ENCODE measurements at places on chromosomes 5 and 9.

- peak; percentile 83 for DNase-seq
These were observed 19.2 kb upstream of the TOR1B start for GRCh38 chr9:129783516-129784361.

DNA sequence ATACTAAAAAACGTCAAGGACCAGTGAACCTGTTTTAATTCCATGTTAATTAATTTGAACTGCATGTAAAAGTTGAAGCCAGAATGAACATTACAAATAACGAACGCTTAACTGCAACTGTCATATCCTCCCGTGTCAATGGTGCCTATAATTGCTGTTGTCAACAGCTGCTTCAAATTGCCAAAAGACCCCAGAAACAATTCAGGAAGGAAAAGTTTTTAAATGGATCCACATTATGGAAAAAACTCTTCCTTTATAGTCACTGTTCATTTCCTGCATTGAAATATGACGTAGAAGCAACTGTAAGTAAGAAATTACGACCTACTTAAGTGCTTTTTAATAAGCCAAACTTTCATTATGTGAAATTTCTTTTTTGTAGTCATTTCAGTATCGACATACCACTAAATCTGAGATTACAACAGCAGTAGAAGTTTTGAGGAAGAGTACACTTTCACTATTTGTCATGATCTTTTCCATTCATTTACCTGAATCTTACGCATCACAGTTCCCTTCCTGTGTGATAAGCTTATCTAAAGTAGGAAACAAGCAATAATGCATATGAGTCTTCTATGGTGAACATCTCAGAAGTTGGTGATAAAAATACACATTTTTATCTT is 37.8 kb downstream of the MEF2C start:
- DNase-seq: no peak

GRCh38 chr5:67577424-67577823 is 380.8 kb upstream of the CD180 start:
- DNase-seq: no peak

DNA sequence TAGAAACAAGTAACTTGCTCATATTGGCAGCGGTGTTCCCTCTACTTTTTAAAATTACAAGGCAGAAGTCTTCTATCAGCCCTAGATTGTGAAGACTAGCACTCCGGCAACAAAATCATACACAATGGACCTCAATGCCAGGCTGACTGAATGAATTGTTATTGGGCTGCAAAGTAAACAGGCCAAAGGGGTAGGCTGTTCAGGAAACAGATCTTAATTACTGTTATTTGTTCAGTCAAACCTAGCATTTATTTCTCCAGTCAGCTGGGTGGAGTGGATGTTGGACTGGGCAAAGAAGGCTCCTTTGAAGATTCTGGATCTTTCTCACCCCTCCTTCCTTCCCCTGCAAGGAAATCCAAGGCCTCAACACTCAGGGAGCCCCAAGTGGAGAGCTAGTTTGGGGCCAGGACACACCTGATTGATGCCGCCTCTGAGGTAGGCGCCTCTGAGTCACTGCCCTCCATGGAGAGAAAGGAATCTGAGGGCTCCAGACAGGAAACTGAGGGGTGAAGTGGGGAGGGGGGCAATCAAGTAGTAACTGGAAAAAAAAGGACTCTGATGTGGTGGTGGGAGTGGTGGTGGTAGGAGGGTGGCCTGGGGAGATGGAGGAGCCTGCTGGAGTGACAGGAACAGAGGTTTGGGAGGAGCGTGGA is 35.5 kb downstream of the SERINC5 start:
- no peak for DNase-seq

- no peak for DNase-seq
These were observed 168.5 kb downstream of the RGS3 start for GRCh38 chr9:113631871-113632665.

- DNase-seq: no peak
These were observed 22.2 kb upstream of the FABP6 start for GRCh38 chr5:160207061-160207460.

- no peak for DNase-seq
These were observed 6.7 kb downstream of the PTGS1 start for GRCh38 chr9:122377241-122378164.

DNA sequence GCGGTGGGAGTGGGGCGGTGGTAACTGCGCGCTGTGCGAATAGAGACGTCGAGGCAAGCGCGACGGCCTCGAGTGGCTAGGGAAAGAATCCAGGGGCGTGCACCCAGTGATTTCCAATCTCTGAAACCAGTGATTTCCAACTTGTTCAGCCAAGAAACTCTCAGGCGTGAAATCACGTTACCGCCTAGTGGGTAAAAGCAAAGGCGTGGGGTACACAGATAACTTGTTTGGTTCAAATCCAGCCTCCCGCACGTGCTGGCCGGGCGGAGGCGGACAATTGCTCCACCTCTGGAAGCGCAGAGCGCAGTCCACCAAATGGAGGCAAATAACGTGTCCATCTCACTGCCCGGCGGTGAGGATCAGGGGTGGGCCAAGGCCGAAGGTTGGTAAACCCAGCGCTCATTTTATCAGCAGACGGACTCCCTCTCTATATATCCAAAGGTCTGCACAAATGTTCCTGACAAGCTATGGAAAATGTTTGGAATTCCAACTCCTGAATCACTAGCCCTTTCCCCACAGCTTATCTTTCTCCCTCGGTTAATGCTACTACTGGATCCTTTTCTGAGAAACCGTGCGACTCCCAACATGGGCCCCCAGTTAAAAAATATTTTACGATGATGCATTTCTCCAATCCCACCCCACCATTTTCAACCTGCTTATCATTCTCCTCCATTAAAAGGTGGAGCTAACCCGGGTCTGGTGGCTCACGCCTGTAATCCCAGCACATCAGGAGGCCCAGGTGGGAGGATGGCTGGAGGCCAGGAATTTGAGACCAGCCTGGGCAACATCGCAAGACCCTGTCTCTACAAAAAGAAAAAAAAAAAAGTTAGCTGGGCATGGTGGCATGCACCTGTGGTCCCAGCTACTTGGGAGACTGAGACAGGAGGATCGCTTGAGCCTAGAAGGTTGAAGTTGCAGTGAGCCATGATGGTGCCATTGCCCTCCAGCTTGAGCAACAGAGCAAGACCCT is 950 bp upstream of the FNBP1 start:
- no peak for DNase-seq

GRCh38 chr9:72022841-72023240 is 37.6 kb downstream of the C9orf57 start:
- DNase-seq: no peak

Data from CD4-positive, alpha-beta T cell treated with Interleukin-12 subunit alpha and Interleukin-12 subunit beta, for 1 hour (primary cell).